ENCODE measurements at places on chromosomes 1 and 21. TPM values are rescaled to one million over a fixed set of nuclear protein-coding genes. Genes with fewer than 3 reads are reported as not detected.

Gene SYT11
- 2.5 TPM for total RNA-seq

Gene DNAJC28
- total RNA-seq: 1.8 TPM

Gene SMPDL3B
- total RNA-seq: 6.0 TPM

Gene ABCD3
- total RNA-seq: 20.7 TPM

Gene PHLDA3
- total RNA-seq: 54.4 TPM

Gene FOXO6
- 9.9 TPM for total RNA-seq

Gene CYP4A11
- not detected for total RNA-seq

Gene PRKCZ
- 50.9 TPM for total RNA-seq

Gene ATF3
- 14.2 TPM for total RNA-seq

Gene OR2L2
- not detected for total RNA-seq

Gene OR2L8
- not detected for total RNA-seq

Gene DISP1
- 10.4 TPM for total RNA-seq
